ENCODE measurements at places on chromosomes 1 and 21.

DNA sequence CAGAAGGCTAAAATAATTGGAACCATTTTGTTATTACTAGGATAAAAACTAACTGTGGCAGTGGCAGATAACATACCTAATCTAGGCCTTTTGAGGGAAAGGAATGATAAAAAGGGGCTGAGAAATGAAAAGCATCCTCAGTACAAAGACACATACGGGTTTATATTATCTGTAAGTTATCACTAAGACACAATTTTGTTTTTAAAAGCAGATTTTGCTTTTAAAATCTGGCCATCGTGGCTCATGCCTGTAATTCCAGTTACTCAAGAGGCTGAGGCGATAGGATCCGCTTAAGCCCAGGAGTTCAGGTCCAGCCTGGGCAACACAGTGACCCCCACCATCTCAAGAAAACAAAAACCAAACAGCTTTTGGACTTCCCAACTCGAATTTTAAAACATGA, 24.8 kb upstream of the HP1BP3 start:
- DNase-seq: no peak

- DNase-seq: no peak
Observed at GRCh38 chr21:34261841-34262468, 101.9 kb upstream of the KCNE2 start.

DNA sequence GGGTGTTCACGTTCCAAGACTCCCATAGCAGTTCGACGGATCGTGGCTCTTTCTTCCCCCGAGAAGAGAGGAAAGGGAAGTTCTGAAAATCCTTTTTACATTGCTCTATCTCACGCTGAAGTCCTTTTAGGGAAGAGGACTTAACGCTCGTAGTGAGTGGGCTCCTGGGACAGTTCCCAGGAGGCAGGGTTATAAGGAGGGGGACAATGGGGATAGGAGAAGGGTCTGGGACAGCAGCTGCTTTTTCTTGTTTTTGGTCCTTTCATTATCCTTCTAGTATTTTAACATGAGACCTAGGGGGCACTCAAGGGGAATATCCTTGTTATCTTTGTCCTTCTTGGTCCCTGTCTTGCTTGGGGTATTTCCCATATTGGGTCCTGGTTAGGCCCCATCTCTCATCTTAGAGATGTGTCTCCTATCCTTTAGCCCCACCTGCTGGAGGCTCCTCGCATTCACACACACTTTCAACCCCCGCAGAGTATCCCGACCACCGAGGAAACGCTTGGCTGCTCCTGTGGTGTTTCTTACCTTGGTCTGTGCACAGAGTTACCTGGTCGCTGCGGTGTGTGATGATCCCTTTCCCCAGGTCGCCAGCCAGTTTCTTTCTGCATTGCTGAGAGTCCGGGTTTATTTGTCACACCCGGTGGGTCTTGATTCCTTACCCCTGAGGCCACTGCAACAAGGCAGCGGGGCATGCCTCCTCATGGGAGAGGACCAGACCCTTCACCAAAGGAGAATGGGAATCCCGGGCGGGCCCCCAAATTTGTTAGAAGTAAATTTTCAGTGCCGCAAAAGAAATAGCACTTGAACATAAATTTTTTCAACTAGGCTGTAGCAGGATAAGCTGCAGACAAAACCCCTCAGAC, 29.7 kb downstream of the SCCPDH start:
- DNase-seq: peak; percentile 52

DNA sequence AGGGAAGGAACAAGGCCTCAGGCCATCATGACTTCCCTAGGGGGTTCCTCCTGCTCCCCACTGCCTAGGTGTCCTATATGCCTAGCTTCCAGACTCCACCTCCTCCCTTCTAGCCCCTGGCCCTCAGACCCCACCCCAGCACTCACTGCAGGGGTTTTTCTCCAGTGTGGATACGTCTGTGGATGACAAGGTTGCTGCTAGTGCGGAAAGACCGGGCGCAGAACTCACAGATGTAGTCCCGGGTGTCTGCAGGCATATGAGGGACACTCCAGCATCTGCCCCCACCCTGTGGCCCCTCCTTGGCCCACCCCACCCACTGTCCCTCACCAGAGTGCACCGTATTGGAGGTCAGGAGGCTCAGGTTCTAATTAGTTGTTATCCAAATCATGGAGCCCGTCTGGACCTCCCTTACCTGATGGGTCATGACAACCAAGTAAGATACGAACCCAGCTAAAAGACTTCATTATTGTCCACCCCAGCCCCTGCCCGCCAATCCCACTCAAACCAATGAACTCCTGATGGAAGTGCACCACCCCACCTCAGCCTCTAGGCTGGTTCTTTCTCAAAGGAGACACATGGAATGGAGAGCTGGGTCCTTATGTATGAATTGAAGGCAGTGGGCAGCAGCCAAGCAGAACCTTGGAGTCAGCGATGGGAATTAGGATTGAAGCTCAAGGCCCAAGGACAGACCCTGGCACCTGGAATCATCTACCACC, 8.2 kb downstream of the ZNF692 start:
- no peak for DNase-seq

- DNase-seq: no peak
Observed at GRCh38 chr1:47888294-47888629, 108.9 kb downstream of the TRABD2B start.

DNA sequence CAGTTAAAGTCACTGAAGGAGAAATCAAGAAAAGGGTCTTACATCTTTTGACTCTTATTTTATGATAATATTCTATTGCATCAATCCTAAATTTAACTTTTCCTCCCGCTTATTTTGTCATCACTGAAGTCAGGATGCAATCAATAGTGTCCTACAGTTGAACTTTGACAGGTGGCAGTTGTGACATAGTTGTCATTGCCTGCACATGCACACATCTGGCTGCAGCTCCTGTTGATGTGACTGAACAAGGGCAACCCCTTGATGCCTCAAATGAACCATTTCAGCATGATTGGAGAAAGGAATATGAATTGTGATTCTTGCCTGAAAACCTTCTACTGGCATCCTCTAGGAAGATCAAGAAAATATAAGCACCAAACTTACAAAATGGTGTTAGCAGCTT, 157.7 kb downstream of the NTNG1 start:
- no peak for DNase-seq

DNA sequence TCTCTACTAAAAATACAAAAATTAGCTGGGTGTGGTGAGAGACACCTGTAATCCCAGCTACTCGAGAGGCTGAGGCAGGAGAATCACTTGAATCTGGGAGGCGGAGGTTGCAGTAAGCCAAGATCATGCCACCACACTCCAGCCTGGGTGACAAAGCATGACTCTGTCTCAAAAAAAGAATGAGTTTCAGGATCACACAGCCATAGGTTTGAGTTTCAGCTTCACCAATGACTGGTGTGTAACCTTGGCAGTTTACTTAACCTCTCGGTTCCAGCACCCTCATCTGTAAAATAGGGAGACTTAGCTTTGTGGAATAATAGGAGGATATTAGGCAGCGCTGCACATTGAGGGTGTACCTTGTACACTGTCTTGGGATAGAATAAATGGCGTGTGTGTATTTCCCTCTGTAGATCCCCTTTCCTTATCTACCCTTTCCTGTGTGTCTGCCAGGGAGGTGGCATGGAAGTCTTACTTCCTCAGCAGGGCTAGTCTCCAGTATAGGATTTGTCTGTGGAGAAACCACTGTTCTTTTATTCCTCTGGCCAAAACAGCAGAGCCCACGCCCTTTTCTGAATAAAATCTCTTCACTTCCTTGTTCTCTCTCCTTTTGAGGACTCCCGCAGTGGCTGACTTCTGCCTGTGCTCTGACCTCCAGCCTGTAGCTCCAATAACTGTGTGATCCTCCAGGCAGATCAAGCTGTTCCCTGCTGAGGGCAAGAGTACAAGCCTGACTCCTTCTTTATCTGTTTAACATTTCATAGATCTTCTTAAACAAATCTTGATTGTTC, 90.4 kb downstream of the HHAT start:
- no peak for DNase-seq

DNA sequence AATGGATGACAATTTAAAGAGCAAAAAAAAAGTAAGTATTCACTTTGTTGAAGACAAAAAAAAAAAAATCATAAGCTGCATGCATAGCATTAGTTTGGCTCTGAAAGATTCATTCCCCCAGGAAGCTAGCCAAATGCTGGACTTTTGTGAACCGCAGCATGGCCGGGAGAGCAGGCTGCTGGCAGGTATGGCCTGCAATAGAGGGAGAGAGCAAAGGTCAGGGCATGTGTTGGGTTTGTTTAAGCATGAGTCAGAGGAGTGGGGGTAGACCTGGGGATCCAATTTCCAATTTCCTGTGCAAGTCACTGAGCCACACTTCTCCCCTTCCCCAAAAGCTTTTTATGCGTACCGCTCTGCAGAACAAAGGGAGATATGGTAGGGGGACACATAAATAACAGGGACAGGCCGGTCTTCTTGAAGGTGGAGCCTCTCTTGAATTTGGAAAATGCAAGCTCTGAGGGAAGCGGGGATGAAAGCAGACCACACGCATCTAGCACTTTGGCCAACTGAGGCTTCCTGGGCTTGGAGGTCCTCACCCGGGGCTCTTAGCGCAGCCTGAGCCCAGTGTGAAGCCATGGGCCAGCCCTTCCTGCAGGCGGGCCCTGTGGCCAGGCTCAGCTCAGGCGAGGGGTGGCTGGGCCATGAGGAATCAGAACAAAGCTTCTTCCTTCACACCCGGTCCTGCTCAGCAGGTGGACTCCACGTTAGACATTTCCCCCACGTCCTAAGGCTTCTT, 171.1 kb downstream of the TOMM20 start:
- peak; percentile 39 for DNase-seq

DNA sequence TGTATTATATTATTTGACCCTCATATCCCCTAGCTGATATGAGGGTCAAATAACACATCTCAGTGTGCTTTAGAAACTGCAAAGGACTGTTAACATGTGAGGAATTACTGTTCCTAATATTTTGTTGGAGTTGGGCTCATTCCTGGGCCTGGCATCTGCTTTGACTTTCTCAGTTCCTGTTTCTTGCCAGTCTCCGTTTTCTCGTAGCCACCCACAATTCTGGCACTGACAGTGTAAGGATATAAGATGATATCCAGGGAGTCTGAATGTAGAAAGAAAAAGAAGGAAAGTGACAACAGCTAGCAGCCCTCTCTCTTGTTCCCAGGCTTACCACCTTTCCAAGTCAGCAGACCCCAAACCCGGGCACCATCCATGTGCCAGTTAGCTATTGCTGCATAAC, 54.4 kb upstream of the SCMH1 start:
- DNase-seq: no peak

DNA sequence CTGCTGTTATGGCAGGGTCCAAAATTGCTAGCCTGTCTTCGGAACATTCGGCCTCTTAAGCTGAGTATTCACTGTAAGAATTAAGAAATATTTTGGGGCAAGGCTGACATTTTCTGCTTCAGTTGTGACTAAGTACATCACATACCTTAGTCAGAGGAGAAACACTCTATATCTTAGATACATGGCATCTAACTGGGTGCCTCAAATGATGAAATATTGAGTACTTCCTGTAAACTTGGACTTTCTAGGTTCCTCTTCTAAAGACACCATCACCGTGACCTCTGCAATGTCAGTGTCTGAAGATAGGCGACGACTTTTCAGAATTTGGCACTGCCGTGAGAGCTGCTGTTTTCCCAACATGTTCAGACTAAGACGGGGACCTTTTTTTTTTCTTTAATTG, 65.6 kb downstream of the PCBP3 start:
- DNase-seq: no peak

DNA sequence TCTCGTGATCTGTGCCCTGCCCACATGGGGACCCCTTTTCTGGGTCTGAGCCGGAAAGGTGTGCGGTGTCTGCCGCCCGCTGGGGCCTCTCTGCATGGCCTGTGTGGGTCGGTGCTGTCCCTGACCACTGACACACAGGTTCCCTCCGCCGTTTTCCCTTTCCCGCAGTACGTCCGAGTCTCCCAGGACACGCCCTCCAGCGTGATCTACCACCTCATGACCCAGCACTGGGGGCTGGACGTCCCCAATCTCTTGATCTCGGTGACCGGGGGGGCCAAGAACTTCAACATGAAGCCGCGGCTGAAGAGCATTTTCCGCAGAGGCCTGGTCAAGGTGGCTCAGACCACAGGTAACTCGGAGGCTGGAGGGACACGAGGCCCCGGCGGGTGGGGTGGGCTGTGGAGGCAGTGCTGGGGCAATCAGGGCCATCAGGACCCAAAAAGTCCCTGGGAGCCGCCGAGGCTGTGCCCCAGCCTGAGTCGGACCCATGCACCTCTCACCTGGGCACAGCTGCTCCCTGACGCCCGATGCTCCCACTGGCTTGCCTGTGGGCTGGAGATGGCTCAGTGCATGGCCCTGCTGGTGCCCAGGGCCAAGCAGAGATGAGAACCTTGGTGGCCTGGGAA, 13.3 kb downstream of the TRPM2 start:
- DNase-seq: no peak

GRCh38 chr1:192747301-192747700, 61.5 kb upstream of the RGS2 start:
- no peak for DNase-seq

DNA sequence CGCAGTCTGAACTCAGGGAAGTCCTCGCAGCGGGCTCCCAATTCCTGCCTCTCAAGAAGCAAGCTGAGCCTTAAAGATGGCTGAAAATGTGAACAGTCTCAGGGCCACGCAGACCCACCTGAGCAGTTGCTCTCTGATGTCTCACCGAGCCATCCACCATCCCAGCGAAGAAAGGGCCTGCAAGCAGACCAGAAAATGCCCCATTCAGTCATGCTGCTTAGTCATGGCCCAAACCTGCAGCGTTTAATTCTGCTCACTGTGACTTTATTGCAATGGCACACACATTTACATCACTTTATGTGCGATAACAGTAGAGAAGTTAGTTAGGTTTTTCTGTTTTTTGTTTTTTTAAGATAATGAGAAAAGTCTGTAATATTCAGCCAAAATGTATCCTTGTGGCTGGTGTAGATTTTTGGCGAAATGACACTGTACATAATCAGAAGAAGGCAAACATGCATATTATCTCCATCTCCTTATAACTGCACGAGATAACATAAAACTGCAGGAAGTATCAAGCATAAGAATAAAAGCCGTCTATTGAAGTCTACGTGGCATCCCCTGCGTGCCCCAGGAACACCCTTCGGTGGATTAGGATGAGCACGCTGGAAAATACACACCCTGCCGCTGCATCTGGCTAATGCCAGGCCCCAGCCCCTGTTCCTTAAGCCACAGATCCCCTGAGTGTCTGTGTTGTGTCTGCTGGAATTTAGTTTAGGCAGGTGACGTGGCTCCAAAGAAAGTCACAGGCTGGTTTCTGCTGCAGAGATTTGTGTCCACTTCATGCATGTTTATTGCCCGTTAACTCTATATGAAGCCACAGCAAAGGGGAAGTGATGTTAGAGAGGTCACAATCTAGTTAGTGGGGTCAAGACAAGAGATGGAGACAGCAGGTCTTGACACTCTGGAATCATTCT, 119.8 kb upstream of the IRF2BP2 start:
- no peak for DNase-seq

DNA sequence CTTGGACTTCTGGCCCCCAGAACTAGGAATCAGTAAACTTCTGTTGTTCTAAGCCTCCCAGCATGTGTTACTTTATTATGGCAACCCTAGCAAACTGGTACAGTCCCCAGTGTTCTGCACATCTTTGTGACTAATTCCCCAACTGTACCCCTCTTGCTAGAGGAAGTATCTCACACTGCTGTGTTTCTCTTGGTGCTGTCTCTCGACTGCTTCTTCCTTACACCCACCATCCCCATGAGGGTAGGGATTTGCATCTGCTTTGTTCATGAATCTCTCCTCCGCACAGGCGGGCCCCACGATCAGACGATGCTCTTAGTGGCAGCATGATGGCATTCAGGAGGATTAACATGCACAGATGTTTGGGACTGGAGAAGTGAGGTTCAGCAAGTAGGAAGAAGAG, 46.7 kb downstream of the CLIC6 start:
- no peak for DNase-seq

GRCh38 chr1:215748431-215748830, 181.3 kb downstream of the KCTD3 start:
- DNase-seq: no peak

GRCh38 chr21:36992671-36993070, 13.8 kb upstream of the RIPPLY3 start:
- DNase-seq: no peak

- no peak for DNase-seq
Observed at GRCh38 chr1:110390096-110390495, 730 bp downstream of the SLC16A4 start.

Measured in progenitor cell of endocrine pancreas (in vitro differentiated cells).